ENCODE measurements at places on chromosomes 6 and 20.

GRCh38 chr6:52454556-52454955, 34.4 kb downstream of the EFHC1 start:
- no peak for DNase-seq

GRCh38 chr20:54477191-54477955, 2.0 kb downstream of the DOK5 start:
- peak; percentile 73 for DNase-seq

DNA sequence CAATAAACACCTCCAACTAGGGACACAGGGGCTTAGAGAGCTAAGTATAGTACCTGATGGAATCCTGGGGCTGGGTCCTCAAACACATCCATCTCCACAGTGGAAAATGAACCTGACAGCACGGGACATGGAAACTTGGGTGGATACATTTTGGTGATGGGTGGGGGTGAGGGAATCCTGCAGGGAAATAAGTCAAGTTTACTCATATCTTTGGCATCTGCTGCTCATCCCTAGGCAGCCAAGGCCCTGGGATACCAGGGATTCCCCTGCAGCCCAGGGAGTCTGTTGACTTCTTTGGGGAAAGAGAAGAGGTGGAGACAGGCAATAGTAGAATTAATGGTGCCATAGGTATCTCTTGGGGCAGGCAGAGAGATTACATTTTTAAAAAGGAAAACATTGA, 6.6 kb downstream of the APOBEC2 start:
- peak; percentile 45 for DNase-seq

DNA sequence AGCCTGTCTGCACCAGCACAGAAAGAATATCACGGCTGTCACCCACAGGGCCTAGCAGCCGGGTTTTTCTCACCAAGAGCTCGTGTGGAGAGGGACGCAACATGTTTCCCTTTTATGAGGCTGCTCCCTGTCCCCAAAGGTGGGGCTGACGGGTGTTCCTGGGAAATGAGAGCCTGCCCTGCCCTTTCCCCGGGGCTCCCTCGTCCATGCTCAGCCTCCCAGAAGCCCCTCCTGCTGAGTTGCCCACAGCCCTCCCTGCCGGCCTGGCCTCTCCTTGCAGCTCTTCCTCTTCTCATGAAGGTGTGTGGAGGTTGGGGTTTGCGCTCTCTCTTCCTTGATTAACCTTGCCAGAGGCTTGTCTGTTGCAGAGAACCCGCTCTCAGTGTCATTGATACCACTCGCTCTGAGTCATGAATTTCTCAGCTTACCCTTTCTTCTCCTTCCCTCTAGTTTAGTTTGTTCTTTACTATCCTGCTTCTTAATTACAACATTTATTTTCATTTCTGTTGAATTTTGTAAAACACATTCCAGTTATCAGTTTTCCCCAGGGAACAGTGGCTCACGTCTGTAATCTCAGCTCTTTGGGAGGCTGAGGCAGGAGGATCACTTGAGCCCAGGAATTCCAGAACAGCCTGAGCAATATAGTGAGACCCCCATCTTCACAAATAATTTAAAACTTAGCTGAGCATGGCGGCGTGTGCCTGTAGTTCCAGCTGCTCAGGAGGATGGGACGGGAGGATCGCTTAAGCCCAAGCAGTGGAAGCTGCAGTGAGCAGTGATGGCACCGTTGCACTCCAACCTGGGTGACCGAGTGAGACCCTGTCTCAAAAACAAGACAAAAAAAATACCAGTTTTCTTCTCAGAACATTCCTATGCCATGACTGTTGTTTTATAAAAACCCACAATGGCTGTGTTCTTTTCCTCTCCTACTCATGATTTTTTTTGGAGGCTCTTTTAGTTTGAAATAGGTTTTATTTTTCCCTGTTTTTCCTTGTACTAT, 103.8 kb downstream of the TMEM242 start:
- DNase-seq: peak; percentile 93

DNA sequence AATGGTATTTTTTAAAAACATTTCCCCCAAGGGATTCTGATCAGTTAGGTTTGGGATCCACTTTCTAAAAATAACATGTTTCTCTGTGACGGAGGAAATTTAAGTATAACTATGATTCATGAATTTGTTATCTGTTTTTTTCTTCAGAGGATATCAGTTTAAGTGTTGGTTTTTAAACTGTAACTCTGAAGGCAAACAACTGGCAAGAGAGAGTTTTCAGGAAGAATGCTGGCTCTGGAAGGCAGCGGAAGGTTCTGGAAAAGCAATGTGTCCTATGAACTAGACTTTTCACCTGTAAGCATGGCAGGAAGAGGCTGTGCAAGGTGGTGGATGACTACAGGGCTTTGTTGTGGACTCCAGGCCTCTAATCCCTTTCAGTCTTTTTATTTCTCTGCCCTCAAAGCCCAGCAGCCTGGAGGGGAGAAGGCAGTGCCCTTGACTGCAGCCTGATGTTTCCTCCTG, 153.1 kb downstream of the GMPR start:
- peak; percentile 84 for DNase-seq

Data from osteoblast (primary cell).